ENCODE measurements at places on chromosomes 4 and X.

DNA sequence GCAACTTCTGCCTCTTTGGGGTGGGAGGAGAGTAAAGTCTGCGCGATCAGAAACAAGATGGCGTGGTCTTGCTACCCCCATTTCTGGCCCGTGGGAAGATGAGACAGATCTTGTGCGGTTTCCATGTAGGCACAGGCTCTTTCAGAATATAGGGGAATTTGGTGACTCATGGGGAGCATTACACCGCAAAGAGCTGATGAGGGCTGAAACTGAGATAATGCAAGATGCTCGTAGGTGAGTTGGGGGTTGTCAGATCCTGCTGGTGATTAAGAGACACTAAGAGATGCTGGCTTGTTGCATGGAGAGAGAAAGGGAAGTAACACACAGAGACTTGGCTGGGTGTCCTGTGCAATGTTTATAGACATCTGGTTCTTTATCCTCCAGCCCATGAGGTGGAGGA, 1.5 kb downstream of the EVC start:
- no peak for DNase-seq

GRCh38 chrX:48569958-48570357, 4.3 kb upstream of the RBM3 start:
- DNase-seq: no peak

- no peak for DNase-seq
These were observed 267.1 kb upstream of the ETNPPL start for GRCh38 chr4:109029987-109030386.

GRCh38 chrX:153726286-153727122, 1.8 kb downstream of the ABCD1 start:
- DNase-seq: no peak

DNA sequence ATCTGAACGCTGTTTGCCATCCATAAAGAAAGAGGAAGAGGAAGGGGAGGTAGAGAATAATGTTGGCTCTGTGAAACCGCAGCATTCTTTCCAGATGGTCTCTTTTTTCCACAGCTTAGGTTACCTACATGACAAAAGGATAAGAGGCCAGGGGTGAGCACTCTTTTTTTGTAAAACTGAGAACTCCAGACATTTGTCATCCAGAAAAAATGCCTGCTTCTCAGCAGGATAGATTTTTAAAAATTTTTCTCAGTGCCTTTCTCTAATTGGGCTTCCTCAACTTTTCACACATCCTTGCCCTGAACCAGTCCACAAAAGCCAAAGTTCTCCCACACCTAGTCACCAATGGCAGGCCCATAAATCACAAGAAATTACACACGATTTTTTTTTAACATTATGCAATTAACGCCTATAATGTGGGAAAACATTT, 158.1 kb upstream of the TENM3 start:
- no peak for DNase-seq
